ENCODE measurements at places on chromosomes 3 and 15.

GRCh38 chr15:27699699-27700098 is 399.4 kb downstream of the OCA2 start:
- H3K4me1 ChIP-seq = no peaks in the 10 kb centered on the region
- no peaks in the 10 kb centered on the region for H3K27me3 ChIP-seq
- no peak for DNase-seq
- no peaks in the 10 kb centered on the region for H3K36me3 ChIP-seq
- no peak overlapping the region for H3K4me3 ChIP-seq
- H3K27ac ChIP-seq = no peak overlapping the region

- H3K27ac ChIP-seq = no peak within 1 kb of the TSS
- H3K4me1 ChIP-seq = no peaks in the 10 kb centered on the region
- no peaks in the 10 kb centered on the region for H3K36me3 ChIP-seq
- no peaks in the 10 kb centered on the region for H3K27me3 ChIP-seq
- no peak within 1 kb of the TSS for H3K4me3 ChIP-seq
These were observed at the start of gene LRRC3B for GRCh38 chr3:26622621-26623418. Gene LRRC3B (plus strand): TSS chr3:26622772. CDS start chr3:26709673, 86,901 bp downstream.

DNA sequence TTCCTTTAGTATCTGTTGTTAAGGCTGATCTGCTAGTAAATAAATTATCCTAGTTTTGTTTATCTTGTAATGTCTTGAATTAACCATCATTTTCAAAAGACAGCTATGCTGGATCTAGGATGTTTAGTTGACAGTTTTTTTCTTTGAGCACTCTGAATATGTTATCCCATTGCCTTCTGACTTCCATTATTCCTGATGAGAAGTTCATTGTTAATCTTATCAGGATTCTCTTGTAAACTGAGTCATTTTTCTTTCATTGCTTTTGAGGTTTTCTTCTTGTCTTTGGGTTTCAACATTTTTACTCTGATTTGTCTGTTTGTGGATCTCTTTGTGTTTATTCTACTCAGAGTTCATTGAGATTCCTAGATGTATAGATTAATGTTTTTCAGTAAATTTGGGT is 157.7 kb downstream of the WNT7A start:
- no peaks in the 10 kb centered on the region for H3K27me3 ChIP-seq
- H3K27ac ChIP-seq = no peak overlapping the region
- H3K36me3 ChIP-seq = no peaks in the 10 kb centered on the region
- no peak overlapping the region for H3K4me3 ChIP-seq

- peaks cover 36% of the 10 kb centered on the region for H3K36me3 ChIP-seq
- no peak for DNase-seq
- peaks cover 6% of the 10 kb centered on the region for H3K4me1 ChIP-seq
- no peaks in the 10 kb centered on the region for H3K27me3 ChIP-seq
- no peak overlapping the region for H3K4me3 ChIP-seq
These were observed 249.3 kb downstream of the BBX start for GRCh38 chr3:107772016-107772415.

DNA sequence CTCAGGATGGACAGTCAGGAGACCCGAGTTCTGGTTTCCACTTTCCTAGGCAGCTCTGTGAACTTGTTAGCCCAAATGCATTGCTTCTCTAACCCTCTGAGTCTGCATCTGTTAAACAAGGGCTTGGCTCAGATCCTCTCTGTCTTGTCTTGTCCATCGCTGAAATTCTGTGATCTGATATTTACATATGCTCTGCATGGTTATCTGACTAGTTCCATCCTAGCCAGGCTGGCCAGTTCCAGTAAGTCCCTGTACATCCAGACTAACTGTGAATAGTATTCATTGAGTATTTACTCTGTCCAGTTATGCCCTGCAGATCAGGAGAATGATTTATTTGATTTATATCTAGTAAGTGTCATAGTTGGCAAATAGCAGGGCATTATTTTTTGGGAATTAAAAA is 27.0 kb upstream of the SV2B start:
- no peak overlapping the region for H3K27ac ChIP-seq
- no peaks in the 10 kb centered on the region for H3K4me1 ChIP-seq
- no peaks in the 10 kb centered on the region for H3K27me3 ChIP-seq

GRCh38 chr15:93245661-93246042 is 156.6 kb upstream of the RGMA start:
- no peak for DNase-seq
- no peaks in the 10 kb centered on the region for H3K36me3 ChIP-seq
- H3K4me1 ChIP-seq = no peaks in the 10 kb centered on the region
- H3K4me3 ChIP-seq = no peak overlapping the region

GRCh38 chr15:32905481-32905880 is 187.7 kb downstream of the GREM1 start:
- H3K36me3 ChIP-seq = no peaks in the 10 kb centered on the region
- DNase-seq = no peak
- no peaks in the 10 kb centered on the region for H3K27me3 ChIP-seq
- H3K4me1 ChIP-seq = peaks cover 45% of the 10 kb centered on the region
- no peak overlapping the region for H3K4me3 ChIP-seq
- no peak overlapping the region for H3K27ac ChIP-seq

DNA sequence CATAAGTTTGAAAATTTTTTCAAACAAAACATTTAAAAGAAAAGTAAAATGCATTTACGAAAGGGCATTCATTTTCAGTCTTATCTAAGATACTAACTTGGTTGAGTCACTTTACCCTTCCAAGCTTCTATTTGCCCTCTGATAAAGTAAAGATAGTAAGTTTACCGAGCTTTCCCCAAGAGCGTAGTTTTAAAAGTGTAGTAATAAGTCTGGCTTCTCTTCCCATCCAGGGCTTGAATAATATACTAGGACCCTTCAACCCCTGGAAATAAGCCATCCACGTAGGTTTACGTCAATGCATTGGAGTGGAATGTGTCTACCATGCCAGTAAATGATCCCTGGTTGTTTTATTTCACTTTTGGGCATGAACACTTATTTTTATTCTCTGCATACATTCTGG is 608.3 kb downstream of the NTRK3 start:
- DNase-seq = no peak
- no peaks in the 10 kb centered on the region for H3K27me3 ChIP-seq
- H3K27ac ChIP-seq = no peak overlapping the region
- no peaks in the 10 kb centered on the region for H3K4me1 ChIP-seq
- no peak overlapping the region for H3K4me3 ChIP-seq
- no peaks in the 10 kb centered on the region for H3K36me3 ChIP-seq

GRCh38 chr3:181718369-181718768 is 6.6 kb downstream of the SOX2 start:
- H3K27me3 ChIP-seq = peaks cover 76% of the 10 kb centered on the region
- no peak overlapping the region for H3K4me3 ChIP-seq
- DNase-seq = no peak
- H3K4me1 ChIP-seq = no peaks in the 10 kb centered on the region
- H3K27ac ChIP-seq = no peak overlapping the region

GRCh38 chr3:134326126-134326525 is 48.1 kb downstream of the AMOTL2 start:
- no peaks in the 10 kb centered on the region for H3K36me3 ChIP-seq
- no peaks in the 10 kb centered on the region for H3K4me1 ChIP-seq
- H3K4me3 ChIP-seq = no peak overlapping the region
- no peak overlapping the region for H3K27ac ChIP-seq
- no peaks in the 10 kb centered on the region for H3K27me3 ChIP-seq

- no peaks in the 10 kb centered on the region for H3K4me1 ChIP-seq
- no peak overlapping the region for H3K4me3 ChIP-seq
- DNase-seq = no peak
- H3K27ac ChIP-seq = no peak overlapping the region
These were observed 60.7 kb downstream of the EXOG start for GRCh38 chr3:38556640-38557358.

Measured in B cell (primary cell).